ENCODE measurements at places on chromosomes 11 and 22.

GRCh38 chr11:62322524-62322923 is 14.7 kb upstream of the ASRGL1 start:
- DNase-seq = no peak

GRCh38 chr11:36201411-36201810 is 87.8 kb downstream of the COMMD9 start:
- DNase-seq = no peak

GRCh38 chr11:116422956-116423600 is 349.7 kb downstream of the BUD13 start:
- no peak for DNase-seq

- DNase-seq = no peak
Measured at GRCh38 chr11:129035244-129035643, 92.6 kb upstream of the TP53AIP1 start.

DNA sequence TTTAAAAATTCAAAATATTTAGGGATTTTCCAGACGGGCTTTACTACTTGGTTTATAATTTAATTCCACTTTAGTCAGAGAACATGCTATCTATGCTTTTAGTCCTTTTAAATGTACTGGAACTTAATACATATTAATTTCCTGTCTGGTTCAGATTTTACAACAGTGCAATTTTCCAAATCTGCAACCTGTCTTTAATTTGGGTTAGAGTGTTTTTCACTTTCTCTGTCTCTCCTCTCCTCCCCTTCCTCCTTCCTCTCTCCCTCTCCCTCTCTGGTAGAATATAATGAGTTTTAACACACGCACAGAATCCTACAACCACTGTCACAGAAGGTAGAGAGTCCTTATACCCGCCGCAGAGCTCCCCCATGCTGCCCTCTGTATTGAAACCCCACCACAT is 950.7 kb downstream of the BRD1 start:
- DNase-seq = no peak

- no peak for DNase-seq
Measured at GRCh38 chr11:120208777-120209176, 2.1 kb upstream of the OAF start.

GRCh38 chr11:111906680-111907079 is 4.9 kb downstream of the CRYAB start:
- DNase-seq = no peak

GRCh38 chr11:110081462-110082376 is 11.5 kb upstream of the ZC3H12C start:
- DNase-seq = no peak

GRCh38 chr11:67345247-67345919 is 8.0 kb downstream of the POLD4 start:
- DNase-seq = no peak

DNA sequence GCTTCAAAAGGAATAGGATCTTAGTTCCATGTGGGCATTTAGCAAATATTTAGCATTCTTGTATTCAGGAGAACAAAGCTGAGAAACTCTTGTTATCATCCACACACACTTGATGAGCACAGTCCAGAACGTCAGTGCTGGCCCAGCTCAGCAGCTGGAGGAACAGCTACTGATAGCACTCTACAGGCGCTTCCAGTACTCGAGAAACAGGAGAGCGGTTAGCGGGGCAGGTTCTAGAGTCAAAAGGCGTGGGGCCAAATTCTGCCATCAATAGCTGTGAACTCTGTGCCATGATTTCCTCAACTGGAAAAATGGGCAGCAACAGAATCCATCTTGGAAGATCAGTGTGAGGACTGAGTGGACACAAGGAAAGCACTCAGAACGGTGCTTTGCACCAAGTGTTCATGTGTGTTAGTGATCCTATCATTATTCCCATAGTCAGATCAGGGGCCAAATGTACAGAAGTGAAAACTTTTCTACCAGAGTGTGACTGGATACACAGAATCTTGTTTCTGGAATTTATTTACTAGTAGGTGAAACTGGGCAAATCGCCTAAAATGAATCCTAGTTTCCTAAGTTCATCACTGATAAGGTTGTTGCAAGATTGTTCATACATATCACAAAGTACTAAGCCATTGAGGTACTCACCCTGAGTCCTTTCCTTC is 3.2 kb downstream of the JOSD1 start:
- no peak for DNase-seq

GRCh38 chr11:119483341-119483880 is 60.4 kb upstream of the THY1 start:
- DNase-seq = no peak

- no peak for DNase-seq
Measured at GRCh38 chr11:33529461-33529860, 171.2 kb downstream of the C11orf91 start.

GRCh38 chr11:122404571-122404970 is 251.0 kb upstream of the UBASH3B start:
- DNase-seq = no peak

DNA sequence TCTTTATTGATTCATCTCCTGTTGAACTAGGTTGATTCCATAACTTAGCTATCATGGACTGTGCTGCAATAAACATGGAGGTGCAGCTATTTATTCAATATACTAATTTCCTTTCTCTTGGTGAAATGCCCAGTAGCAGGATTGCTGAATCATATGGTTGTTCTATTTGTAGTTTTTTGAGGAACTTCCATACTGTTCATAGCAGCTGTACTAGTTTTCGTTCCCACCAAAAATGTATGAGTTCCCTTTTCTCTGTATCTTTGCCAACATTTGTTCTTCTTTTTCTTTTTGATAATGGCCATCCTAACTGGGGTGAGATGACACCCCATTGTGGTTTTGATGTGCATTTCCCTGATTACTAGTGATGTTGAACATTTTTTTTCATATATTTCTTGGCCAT is 87.2 kb upstream of the NAV2 start:
- DNase-seq = no peak

DNA sequence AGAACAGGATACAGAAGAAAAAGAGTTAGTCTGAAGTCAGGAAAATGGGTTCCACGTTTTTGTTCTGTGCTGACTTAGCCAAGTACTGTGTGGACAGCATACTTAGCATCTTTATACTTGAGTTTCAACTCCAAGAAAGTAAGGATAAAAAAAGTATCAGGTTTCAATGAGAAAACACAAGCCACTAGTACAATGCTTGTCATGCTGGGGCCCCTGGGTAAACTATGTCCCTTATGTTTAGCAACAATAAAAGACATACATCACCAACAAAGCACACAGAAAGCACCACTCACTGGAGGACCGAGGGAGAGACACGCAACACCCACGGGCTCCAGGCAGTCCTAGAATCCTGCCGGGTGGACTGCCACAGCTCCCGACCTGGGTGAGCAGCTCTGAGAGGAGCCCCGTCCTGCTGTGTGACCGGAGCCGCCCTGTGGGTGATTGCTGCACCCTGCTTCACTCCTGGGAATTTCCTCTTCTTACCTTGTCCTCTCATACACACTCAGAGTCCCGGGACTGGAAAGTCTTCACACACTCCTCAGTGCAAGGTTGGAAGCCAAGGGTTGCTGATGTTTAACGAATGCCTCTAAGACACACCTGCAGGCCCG is 890.5 kb downstream of the BRD1 start:
- DNase-seq = no peak

- DNase-seq = no peak
Measured at GRCh38 chr22:20727118-20728015, 46.5 kb upstream of the SERPIND1 start.

DNA sequence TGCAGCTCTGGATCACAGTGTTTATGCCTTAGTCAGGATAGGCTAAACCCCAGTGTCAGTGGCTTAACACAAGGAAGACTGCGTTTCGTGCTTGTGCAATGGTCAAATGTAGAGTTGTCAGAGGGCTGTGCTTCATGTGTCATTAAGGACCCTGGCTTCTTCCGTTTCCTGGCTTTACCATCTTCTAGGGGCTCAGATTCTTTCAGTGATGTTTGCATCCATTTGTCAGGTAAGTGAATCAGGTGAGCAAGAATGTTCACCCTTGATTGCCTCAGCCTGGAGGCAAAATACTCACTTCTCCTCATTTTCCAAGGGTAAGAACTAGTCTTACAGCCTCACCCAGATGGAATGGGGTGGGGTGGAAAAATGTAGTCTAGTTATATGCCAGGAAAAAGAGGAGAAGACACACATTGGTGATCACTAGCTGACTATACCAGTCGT is 20.5 kb upstream of the AMOTL1 start:
- no peak for DNase-seq

GRCh38 chr22:26508148-26508547 is 4.1 kb downstream of the TFIP11 start:
- DNase-seq = no peak

- DNase-seq = no peak
Measured at GRCh38 chr11:47564933-47565339, 463 bp upstream of the PTPMT1 start.

- DNase-seq = no peak
Measured at GRCh38 chr11:444396-445144, 2.8 kb upstream of the ANO9 start.

GRCh38 chr11:1229471-1230120 is 6.7 kb downstream of the MUC5B start:
- no peak for DNase-seq
